Karpas-422 (cell line): ENCODE measurements at places on chromosomes 3 and 15. TPM values are rescaled to one million over a fixed set of nuclear protein-coding genes. Genes with fewer than 3 reads are reported as not detected.

TM4SF1 gene
- total RNA-seq = not detected in 2 replicates

TLR9 gene
- total RNA-seq = 7.4 and 26.5 TPM in 2 replicates

C3orf80 gene
- not detected in 2 replicates for total RNA-seq

NLGN1 gene
- not detected in 2 replicates for total RNA-seq

CCDC54 gene
- not detected in 2 replicates for total RNA-seq

ZCWPW2 gene
- not detected in 2 replicates for total RNA-seq

SLC28A1 gene
- not detected in 2 replicates for total RNA-seq

DNA sequence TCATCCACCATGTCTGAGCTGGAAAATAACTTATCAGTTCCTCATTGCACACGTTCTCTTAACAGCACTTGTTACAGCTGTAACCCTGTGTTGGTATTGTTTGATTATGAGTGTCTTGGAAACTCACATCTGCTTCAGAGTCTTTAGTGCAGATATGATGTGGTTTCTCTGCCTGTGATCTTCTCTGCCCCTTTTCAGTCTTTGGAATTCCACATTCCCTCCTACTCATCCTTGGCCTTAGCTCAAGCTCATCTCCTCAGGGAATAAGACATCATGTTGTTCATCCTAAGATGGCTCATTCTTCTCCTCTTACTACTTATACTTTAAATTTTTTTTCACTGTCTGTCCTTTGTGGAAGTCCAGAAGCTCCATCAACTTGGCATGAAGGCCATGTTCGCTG lies 77.7 kb downstream of the SYNPR start:
- no peaks in the 10 kb centered on the region for H3K36me3 ChIP-seq
- no peaks in the 10 kb centered on the region for H3K27me3 ChIP-seq
- H3K27ac ChIP-seq = no peak overlapping the region
- no peak overlapping the region for H3K4me3 ChIP-seq
- DNase-seq = no peak

DNA sequence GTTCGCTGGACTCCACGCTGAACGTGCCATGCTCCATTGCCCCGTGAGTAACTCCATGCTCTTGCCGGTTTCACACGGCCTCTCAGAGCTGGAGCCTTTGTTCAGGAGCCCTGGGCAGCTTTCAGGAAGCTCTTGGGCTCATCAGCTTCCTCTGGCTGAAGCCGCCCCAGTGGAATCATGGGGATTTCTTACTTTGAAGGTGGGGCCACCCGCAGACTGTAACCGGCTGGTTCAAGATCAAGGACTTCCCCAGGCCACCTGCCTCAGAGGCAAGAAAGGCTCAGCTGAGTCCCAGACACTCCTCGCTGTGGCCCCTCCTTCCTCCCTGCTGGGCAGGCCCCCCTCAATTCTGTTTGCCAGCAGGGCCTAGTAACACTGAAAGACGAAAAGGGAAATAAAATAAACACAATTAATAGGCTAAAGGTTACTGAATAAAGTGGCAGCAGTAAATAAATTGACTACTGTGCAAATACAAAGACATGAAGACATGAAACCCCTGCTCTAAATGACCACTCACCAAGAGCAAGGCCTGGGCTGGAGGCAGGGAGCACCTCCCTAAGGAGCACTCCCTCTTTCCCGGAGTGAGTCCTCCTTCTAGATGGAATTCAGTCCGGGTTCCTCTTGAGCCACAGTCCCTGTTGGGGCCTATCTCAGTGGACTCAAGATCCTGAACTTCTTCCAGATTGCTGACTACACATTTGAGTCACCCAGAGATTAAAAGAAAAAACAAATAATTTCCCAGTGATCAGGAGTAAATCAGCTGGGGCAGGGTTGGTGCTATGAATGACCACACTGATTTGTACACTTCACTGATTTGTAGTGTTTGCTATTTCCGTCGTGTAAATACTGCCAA lies 51.0 kb downstream of the ZDHHC19 start:
- peak; percentile 49 for DNase-seq
- H3K4me1 ChIP-seq = no peaks in the 10 kb centered on the region
- no peaks in the 10 kb centered on the region for H3K36me3 ChIP-seq
- no peaks in the 10 kb centered on the region for H3K27me3 ChIP-seq

- H3K36me3 ChIP-seq = no peaks in the 10 kb centered on the region
- H3K27me3 ChIP-seq = no peaks in the 10 kb centered on the region
- no peaks in the 10 kb centered on the region for H3K4me1 ChIP-seq
- DNase-seq = no peak
- no peak overlapping the region for H3K4me3 ChIP-seq
- H3K27ac ChIP-seq = no peak overlapping the region
Measured at GRCh38 chr3:36302158-36302509, 78.2 kb upstream of the STAC start.

- H3K27me3 ChIP-seq = no peaks in the 10 kb centered on the region
- no peak overlapping the region for H3K4me3 ChIP-seq
- peaks cover 8% of the 10 kb centered on the region for H3K4me1 ChIP-seq
- DNase-seq = no peak
Measured at GRCh38 chr3:77931255-77932009, 891.5 kb downstream of the ROBO2 start.

DNA sequence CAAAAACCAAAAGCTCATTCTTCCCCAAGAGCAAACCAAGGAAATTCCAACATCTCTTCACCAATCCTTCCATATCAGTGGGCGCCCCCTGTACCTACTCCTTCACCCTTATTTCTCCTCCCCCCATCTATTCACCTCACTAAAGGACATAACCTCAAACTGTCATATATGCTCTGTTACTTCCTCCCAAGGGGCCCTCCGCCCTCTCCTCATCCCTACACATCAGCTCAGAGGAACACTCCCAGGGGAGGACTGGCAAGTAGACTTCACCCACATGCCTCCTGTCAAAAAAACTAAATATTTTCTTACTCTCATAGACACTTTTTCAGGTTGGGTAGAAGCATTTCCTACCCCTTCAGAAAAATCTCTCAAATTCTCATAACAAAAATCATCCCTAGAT lies 2.4 kb upstream of the AADAC start:
- peak; percentile 5 for DNase-seq
- H3K4me3 ChIP-seq = no peak overlapping the region
- H3K27ac ChIP-seq = no peak overlapping the region
- no peaks in the 10 kb centered on the region for H3K27me3 ChIP-seq
- H3K4me1 ChIP-seq = no peaks in the 10 kb centered on the region

GRCh38 chr15:54599386-54599785 lies 597.4 kb downstream of the RSL24D1 start:
- H3K4me3 ChIP-seq = no peak overlapping the region
- no peaks in the 10 kb centered on the region for H3K36me3 ChIP-seq
- H3K4me1 ChIP-seq = no peaks in the 10 kb centered on the region
- no peak overlapping the region for H3K27ac ChIP-seq
- DNase-seq = no peak

DNA sequence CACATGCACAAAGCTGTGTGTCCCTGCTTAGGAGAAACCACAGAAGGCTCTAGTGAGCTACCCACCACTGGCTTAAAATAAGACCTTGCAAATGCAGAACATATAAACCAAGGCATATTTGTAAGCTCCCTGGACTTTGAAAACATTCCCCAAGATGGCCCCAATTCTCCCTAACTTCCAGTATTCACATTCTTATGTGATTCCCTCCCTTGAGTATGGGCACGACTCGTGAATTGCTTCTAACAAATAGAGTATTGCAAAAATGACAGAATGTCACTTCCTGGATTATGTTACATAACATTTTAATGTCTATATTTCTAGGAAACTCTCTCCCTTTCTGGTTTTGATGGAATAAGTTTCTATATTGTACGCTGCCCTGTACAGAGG lies 131.8 kb upstream of the MCTP2 start:
- H3K4me1 ChIP-seq = no peaks in the 10 kb centered on the region
- no peaks in the 10 kb centered on the region for H3K36me3 ChIP-seq
- 0 out of 2 replicates have a peak, but pooled peaks cover 3% of the 10 kb centered on the region for H3K27me3 ChIP-seq
- no peak overlapping the region for H3K4me3 ChIP-seq
- no peak overlapping the region for H3K27ac ChIP-seq
- DNase-seq = no peak

GRCh38 chr15:98802187-98802586 lies 153.8 kb downstream of the IGF1R start:
- no peaks in the 10 kb centered on the region for H3K4me1 ChIP-seq
- no peaks in the 10 kb centered on the region for H3K27me3 ChIP-seq
- no peak overlapping the region for H3K27ac ChIP-seq
- no peak overlapping the region for H3K4me3 ChIP-seq
- DNase-seq = no peak

DNA sequence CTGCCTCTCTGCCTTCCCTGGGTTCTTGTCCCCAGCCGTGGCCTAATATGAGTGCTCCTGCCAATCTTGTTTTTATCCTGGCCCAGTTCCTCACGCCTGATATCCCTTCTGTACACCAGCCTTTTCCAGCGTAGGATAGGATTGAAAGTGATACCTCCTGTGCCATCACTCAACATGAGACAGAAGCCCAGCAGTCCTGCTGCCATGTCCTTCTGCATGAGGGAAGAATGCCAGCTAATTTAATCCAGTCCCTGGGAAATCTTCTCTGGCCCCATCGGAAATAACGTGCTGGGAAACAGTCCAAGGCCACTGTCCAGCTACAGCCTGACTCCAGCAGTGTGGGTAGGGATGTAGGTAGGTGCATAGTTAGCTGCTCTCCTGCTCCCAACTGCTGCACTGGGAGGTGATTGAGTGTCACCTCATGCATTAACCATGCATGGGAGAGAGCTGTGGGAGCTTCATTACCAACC lies 92.0 kb upstream of the TPM1 start:
- H3K4me3 ChIP-seq = no peak overlapping the region
- no peak for DNase-seq
- H3K4me1 ChIP-seq = no peaks in the 10 kb centered on the region
- no peaks in the 10 kb centered on the region for H3K36me3 ChIP-seq
- H3K27me3 ChIP-seq = no peaks in the 10 kb centered on the region
